Renal cortical epithelial cell (primary cell): ENCODE measurements at places on chromosomes 1 and 21.
A peak's percentile ranks its signal among the peaks of the same experiment; 100 is the strongest.

DNA sequence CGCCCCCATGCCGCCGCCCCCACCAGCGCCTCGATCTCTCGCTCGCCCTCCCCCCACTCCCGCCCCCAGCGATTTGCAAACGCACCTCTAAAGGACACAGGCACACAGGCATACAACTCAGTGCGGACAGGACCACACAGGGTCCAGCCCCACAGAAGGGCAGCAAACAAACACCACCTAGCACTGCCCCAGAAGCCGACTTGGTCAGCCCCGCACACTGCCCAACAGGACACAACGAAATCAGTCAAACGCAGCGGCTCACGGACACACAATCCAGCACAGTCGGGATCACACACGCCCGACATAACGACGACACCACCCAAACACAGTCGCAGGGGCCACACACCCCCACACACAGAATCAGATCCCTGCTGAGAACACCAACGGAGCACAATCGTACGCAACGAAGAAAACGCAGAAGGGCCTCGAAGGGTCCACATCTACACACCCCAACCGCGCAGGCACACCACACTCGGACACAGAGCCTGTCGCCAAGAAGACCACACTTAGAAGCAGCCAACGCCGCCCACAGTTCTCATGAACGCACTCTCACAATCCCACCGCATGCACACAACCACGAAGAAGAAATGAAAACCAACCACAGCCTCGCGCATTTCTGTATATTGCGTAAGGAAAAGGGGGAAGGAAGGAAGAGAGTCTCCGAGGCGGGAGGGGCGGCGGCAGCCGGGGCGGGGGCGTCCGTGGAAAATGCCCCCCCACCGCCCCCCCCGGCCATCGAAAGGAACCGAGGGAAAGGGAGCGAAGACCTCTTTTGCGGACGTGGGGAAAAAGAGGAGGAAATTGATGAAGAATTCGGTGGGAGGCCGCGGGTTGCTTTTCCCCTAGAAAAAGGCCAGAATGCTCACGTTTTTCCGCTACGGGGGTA lies 481 bp downstream of the TAL1 start:
- DNase-seq: peak; percentile 24

DNA sequence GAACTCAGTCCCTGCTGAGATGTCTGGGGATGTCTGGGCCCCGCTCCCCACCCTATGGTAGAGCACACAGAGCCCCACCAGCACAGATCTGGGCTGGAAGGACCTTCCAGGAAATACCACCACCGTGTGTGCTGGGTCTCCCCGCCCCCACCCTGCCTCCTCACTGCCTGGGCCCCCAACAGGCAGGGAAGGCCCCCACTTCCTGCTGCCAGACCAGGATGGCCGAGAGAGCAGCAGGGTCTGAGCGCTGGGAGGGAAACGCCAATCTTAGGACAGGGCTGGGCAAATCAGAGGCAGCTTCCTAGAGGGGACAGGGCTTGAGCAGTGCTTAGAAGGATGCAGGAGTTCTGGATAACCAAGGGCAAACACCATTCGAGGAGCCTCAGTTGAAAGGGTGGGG lies 11.9 kb downstream of the ADGRB2 start:
- DNase-seq: no peak

DNA sequence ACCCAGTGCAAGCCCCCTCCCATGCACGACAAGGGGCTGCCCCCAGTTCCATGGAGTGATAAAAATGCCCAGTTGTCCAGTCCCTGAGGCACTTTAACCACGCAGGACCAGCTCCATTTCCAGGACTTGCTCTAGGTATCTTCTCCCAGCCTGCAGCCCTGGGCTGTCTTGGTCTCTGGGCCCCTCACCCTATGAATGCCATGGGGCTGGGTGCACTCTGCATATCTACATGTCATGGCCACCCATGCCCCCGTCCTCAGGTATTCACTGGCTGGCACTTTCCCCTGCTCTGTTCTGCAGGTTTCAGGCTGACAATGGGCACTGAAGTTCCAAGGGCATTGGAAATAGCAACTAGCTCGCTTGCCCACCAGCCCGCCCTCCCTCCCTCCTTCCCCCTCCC lies 19.6 kb upstream of the C1orf174 start:
- no peak for DNase-seq

- peak; percentile 91 for DNase-seq
Observed at GRCh38 chr1:44354840-44355581, at the start of gene ERI3. ERI3 (minus strand) TSS chr1:44355257; CDS start chr1:44355026, 231 bp downstream.

- peak; percentile 16 for DNase-seq
Observed at GRCh38 chr21:45747802-45748445, 104.4 kb downstream of the PCBP3 start.

DNA sequence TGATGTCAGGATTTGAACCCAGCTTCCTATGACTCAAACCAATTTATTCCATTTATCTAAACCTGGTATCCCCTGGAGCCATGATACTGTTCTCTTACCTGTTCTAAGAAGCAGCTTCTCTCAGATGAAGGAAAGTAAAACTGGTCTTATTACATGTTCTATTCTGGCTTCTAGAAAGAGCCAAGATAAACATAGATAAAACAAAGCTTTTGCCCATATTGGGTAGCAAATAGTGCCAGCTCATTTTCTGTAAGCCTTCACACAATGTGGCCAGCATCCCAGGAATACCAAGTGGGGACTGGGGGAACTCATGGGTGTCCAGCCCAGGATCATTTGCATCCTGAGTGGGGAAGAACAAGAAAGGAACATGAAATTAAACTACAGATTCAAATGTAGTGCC lies 53.5 kb upstream of the EPHA8 start:
- peak; percentile 34 for DNase-seq

- DNase-seq: no peak
Observed at GRCh38 chr1:3217181-3217641, 148.2 kb downstream of the PRDM16 start.

GRCh38 chr1:232291681-232292080 lies 338.3 kb downstream of the SIPA1L2 start:
- DNase-seq: no peak

DNA sequence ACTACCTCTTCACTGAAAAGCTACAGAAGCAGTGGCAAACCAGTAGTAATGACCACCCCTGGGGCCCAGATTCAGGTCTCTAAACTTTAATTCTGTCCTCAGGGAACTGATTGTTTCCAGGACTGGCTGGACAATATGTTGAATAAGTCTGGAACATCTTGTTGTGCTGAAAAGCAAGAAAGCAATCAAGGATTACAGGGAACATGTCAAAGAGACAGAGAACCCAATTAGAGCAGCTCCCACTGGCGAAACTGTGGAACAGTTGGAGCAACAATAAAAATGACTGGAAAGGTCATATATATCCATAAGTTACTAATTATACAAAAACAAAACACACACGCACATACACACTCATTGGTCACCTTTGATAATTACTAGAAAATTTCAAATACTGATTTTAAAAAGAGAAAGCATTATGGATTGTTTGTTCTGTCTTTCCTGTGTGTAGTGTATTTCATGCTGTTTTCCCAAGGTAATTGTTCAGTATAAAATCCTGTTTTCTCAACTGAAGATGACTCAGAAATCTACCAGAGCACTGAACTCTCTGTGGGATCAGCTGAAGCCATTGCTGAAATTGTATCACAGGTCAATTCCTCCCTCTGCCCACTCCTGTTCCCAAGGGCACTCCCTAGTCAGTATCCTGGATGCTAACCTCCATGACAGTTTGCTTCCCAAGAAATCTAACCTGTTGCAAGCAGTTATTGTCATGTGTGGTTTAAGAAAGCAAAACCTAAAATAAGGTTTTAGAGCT lies 83.6 kb upstream of the RGS1 start:
- peak; percentile 88 for DNase-seq

DNA sequence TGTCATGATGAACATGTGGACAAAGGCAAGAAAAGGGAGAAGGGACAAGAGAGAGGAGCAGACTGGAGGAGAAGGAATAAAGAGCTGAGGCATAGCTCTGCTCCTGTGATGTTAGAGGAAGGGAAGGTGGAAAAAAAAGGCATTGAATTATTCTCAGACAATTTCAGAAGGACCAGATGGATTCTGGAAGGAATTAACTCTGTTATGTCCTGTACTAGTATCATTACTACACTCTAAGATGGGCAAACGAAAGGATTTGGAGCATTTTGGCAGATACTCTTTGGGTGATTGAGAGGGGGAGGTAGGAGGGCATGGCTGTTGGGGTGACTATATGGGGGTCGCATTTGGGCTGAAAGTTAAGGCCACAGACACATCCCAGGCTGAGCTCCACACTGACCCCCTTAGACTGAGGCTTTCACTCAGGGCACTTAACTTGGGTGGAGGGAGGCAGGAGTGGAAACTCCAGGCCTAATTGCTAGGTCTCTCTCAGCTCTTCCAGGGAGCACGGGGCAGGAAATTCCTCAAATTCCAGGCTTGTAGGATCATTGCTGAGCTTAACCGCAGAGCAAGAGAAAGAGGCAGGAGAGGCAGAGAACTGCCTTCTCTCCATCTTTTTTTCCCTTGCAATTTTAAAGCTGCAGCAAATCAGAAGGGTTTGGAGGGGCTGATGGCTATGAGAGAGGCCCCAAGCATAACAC lies 25.9 kb downstream of the KIRREL1 start:
- peak; percentile 95 for DNase-seq

DNA sequence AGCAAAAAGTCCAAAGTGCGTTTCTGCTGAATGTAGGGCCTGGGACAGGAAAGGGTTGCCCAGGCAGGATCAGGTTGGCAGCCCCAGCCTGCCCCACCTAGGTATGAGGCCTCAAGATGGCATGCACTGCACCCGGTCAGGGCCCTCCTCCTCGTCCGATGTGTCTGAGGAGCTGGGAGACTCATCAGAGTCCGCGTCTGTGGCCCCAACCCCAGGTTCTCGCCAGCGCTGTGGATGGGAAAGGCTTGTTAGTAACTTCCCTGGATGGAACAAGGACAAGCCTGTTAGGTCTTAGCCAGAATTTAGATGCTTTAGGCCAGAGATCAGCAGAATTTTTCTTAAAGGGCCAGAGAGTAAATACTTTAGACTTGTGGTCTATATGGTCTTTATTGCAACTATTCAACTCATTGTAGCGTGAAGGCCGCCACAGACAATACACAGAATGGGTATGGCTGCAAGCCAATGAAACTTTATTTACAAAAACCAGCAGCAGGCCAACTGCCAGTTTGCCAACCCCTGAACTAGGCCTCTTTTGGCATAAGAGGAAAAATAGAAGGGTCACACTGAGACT lies 12.4 kb downstream of the PEA15 start:
- no peak for DNase-seq

DNA sequence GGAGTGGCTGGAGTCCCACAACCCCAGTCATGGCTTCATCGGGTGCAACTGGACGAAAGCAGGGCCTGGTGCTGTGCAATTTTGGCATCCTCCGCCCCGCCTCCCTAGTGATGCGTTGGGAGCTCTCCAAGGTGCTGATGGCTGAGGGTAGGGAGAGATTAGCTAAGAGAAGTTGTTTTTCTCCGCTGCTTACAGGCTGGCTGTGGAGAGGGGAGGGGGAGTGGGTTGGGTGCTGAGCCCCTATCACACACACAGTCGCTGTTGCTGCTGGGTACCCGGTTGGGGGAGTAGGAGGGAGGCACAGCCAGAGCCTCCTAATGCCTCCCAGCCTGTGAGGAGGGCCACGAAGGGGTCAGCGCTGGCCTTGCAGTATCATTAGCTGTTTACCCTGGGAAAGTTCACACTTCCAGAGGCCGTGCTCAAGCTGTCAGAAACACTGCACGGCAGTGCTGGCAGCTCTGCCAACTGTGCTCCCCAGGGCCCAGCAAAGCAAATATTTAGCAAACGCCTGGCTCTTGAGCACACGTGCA lies 110.0 kb downstream of the GRIK3 start:
- DNase-seq: peak; percentile 3

GRCh38 chr1:228346731-228347130 lies 59.9 kb downstream of the TRIM11 start:
- DNase-seq: no peak

- DNase-seq: no peak
Observed at GRCh38 chr1:20165522-20165951, 20.4 kb upstream of the UBXN10 start.

DNA sequence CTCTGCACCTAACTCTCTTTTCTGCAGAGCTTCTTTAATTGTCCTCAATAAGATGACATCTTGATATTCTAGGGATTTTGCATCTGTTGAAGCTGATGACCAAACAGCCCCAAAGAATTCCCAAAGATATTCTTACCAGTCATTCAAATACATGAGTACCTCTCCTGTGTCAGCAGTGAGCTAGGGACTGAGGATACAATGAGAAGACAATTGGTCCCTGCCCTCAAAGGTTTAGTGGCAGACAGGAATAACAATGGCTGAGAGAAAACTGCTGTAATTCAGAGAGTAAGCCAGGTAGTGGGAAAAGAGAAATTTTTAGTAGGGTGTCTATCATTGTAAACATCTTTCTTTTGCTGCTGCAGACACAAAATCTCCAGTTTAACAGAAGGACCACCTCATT lies 5.9 kb downstream of the MCOLN3 start:
- DNase-seq: no peak

DNA sequence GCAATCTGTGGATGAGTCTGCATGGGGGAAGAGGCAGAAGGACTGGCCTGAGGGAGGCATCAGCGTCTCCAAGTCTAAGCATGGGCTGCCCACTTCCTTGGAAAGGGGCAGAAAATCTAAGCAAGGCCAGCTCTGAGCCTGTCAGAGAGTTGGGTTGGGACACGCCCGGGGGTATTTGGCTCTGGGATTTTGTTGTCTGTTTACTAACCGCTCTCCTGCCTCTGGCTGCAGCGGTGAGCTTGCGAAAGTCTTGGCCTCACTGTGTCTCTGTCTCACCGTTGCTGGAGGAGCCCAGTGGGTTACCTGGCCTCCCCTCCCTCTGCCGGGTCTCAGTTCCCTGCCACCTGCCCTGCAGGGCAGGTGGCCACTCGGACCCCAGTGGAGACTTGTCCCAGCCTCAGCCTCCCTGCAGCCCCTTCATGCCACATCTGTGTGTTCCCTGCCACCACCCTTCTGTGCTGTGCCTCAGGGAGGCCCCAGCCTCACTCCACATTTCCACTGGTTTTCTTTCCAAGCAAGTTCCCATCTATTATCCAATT lies 33.7 kb downstream of the EDN2 start:
- DNase-seq: no peak

DNA sequence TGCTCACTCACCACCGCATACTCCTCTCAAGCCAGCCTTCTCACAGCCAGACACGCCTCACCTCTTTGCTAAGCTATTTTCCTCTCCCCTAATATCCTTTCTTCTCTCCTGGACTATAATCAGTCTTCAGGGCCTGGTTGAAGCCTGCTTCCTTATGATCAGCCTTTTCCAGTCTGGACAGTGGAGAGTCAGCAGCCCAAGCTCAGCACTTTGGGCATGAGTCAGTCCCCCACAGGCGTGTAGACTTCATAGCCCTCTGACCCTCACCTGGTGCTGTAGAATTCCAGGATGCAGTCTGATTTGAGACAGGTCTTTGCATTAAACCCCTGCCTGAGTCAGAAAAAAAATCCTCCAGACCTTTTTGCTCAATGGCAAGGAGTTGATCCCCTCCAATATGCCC lies 2.5 kb downstream of the HPCAL4 start:
- DNase-seq: peak; percentile 70
